ENCODE measurements at places on chromosomes 7 and 10.

- DNase-seq, result no peak
Observed at GRCh38 chr10:101112799-101113594, 18.1 kb upstream of the TLX1 start.

GRCh38 chr7:121397361-121397760, 1.3 kb upstream of the FAM3C start:
- no peak for DNase-seq

- no peak for DNase-seq
Observed at GRCh38 chr7:139422126-139422525, 61.3 kb downstream of the KLRG2 start.

GRCh38 chr10:31607481-31607880, 288.5 kb downstream of the ZEB1 start:
- no peak for DNase-seq

GRCh38 chr10:122647383-122647968, 52.2 kb downstream of the C10orf120 start:
- no peak for DNase-seq

GRCh38 chr7:39365751-39366295, 200.4 kb upstream of the YAE1 start:
- no peak for DNase-seq

DNA sequence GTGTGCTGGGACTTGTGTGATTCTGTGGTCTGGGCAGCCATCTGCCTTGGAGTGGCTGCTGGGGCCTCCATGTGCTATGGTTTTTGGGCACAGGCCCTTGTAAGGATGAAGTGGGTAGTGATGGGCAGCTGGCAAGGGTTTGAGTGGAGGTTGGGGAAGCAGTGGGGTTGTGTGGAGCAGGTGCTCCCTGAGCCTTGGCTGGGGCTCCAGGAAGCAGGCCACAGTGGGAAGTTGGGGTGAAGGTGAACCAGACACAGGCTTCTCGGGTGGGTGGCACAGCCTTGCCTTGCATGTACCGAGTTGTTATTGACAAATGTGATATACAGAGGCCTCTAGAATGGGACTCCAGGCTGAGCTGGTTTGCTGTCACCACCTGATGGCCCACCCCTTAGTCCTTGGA, 82.3 kb downstream of the ADCY1 start:
- no peak for DNase-seq

DNA sequence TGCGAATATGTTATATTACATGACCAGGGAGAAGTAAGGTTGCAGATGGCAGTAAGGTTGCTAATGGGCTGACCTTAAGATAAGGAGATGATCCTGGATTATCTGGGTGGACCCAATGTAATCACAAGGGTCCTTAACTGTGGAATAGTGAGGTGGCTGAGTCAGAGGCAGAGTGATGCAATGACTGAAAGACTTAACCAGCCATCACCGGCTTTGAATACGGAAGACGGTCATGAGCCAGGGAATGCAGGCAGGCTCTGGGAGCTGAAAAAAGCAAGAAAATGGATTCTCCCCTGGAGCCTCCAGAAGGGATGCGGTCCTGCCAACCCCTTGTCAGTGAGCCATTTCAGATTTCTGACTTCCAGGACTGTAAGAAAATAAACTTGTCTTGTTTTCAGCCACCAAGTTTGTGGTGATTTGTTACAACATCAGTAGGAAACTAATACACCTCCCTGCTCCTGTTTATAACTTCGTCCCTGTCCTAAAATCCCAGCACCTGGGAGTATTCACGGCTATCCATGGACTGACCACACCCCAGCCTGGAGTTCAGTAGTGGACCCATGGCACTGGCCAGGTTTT, 4.6 kb upstream of the C10orf95 start:
- DNase-seq, result peak; percentile 90

GRCh38 chr10:87771871-87772500, 46.0 kb downstream of the ATAD1 start:
- no peak for DNase-seq

Measured in upper lobe of left lung (tissue), 6 donors.